ENCODE measurements at places on chromosomes 16 and 17.

DNA sequence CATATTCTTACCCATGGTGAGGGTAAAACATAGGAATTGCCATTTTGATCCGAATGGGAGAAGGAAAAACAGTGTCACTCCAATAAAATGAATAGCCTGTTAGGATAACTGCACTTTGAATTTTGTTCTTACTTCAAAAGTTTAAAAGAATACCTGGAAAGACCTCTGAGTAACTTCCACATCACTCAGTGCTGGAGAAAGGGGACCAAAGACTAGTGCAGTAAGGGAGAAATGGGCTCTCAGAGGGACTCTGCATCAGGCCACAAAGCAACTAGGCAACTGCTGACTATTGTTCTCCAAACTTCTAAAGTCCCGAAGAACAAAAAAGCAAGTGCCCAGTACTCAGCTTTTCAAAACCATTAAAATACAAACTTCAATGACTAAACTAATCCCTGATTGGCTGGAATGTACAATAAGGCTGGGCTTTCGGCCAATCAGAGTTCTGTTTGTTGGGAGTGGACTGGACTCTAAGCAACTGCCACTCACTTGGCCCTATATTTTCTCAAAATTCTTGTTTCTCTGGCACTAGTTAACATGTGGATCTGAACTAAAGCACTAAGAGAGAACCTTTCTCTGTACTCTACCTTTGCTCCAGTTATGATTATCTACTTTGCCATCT is 6.2 kb downstream of the DNAJC7 start:
- peak; percentile 64 for DNase-seq

DNA sequence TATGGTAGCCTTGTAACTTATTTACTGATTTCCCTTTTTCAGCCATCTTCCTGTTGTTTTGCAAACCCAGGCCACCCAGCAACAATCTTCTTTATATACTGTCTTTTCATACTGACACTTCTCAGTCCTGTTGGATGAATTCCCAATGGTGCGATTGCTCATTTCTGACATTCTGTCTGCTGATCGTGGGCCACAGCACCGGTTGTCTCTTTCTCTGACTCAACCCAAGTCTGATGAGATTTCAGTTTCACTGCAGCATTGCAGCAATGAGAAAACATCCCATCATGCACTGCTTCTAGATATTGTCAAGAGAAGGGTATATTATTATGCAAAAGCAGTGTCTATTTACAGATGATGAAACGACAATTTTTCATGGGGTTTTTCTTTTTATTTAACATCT is 349.2 kb upstream of the HSBP1 start:
- DNase-seq, result no peak

DNA sequence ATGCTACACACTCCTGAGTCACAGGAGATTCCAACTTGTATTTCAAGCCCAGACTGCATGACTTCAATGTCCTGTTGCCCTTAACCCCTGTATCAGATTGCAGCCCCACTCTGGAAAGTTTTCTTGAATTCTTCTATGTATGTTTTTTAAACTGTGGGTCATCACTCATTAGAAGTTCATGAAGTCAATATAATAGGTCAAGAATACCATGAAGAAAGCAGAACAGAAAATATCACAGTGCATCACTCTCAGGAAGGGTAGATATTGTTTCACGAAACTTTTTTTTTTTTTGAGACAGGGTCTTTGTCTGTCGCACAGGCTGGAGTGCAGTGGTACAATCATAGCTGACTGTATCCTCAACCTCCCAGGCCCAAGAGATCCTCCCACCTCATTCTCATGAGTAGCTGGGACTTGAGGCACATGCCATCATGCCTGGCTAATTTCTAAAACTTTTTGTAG is 20.5 kb downstream of the PRKCB start:
- no peak for DNase-seq

DNA sequence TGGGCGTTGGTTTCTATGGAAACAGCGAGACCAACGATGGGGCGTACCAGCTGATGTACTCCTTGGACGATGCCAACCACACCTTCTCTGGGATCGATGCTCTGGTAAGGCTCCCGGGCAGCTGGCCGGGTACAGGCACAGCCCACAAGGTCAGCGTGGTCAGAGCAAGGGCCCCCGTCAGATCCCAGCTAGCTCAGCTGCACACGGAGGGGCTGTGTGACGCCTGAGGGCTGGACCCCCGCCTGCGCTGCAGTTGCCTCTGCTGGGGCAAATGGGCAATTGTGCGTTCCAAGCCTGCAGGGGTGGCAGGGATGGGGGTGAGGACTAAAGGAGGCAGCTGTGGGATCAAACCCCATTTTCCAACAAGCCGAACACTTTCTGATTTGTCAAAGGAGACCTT is 17.5 kb downstream of the TTYH2 start:
- DNase-seq, result no peak

DNA sequence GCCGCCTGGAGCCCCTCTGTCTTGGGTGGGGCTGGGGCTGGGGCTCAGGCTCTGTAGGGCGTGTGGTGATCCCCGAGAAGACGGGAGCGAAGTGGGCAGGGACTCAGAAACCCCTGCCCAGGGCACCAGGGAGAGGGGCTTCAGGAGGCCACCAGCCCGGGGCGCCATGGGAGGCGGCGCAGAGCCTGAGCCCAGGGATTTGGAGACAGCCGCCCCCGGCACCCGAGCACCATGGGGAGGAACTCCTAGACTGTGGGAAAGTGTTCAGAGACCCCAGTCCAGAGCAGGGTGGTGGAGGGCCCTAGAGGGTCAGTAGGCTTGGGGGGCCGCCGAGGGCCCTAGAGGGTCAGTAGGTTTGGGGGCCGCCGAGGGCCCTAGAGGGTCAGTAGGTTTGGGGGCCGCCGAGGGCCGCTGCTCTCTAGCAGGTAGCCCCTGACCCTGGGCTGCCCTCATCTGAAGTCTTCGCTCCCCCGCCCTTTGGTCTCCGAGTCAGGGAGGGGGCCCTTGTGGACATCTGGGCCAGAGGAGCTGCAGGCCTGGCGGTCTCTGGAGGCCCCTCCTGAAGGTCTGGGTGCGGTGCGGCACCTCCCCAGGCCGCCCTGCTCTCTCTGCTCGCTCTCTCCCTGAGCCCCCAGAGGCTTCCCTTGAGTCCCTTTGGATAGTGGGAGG is 734 bp downstream of the ARHGDIG start:
- DNase-seq, result no peak

GRCh38 chr16:50652836-50653425 is 28.2 kb downstream of the SNX20 start:
- DNase-seq, result peak; percentile 51

DNA sequence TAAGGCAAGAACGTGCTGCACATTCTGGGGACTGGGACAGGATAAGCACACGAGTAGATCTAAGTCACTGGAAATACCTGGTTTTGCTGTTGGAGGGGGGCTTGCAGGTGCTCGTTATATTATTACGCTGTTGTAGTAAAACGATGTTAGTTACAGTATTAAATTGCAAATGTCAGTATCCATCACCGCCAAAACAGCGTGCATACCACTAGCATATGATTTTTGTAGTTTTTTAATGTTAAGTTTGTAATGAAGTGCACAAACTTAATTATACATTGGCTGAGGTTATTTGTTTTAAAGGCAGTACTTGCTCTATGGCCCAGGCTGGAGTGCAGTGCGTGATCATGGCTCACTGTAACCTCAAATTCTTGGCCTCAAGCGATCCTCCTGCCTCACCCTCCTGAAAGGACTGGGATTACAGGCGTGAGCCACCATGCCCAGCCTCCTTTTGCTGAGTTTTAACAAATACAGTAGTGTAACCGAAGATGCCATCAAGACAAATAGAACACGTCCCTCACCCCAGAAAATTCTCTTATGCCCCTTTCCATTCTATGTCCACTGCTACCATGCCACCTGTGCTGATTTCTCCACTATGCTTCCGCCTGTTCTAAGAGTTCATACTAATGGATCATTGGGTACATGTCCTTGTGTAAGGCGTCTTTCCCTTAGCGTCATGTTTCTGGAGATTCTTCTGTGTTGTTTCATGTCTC is 20.7 kb upstream of the CSNK1D start:
- no peak for DNase-seq

GRCh38 chr16:675884-676564 is 553 bp downstream of the RHBDL1 start:
- DNase-seq, result no peak

- DNase-seq, result no peak
These were observed 4.0 kb downstream of the RNF222 start for GRCh38 chr17:8393470-8394231.

- no peak for DNase-seq
These were observed 451.9 kb downstream of the SLC39A11 start for GRCh38 chr17:72640415-72641165.

- no peak for DNase-seq
These were observed 17.1 kb downstream of the MRTFB start for GRCh38 chr16:14088155-14088753.

DNA sequence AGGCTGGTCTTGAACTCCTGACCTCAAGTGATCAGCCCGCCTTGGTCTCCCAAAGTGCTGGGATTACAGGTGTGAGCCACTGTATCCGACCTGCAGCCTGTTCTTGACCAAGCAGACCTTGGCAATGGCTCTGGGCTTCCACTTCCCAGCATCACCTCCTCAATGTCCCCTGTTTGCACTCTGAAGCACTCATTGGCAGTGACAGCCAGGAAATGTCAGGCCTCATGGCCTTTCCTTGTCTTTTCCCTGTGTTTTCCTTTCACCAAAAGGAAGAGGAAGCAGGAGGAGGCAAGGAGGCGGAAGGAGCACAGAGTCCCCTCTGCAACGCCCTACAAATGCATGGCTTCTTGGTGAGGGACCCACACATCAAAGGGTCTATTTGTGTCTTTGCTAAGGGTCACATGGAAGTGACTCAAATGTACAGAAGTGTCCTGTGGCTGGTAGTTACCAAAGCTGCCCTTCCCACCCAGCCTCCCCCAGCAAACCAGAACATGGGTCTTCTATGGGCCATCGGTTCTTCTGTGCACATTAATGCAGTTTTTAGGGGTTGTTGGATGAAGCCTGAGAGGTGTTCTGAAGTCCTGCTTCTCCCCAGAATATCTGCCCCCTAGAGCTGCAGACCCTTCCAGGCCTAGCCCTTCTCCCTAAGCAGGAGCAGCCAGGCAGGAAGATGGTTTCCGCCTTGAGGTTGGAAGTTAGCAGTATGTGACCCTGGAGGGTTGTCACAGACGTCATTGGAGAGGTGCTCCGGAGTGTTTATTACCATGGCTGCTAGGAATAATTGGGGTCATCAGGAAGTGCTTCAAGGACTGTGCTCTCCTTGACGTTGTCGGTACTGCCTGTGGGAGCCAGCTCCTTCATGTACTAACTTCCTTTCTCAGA is 60.8 kb downstream of the WIPI1 start:
- DNase-seq, result no peak

- peak; percentile 38 for DNase-seq
These were observed 2.2 kb downstream of the SERPINF2 start for GRCh38 chr17:1744551-1745512.

DNA sequence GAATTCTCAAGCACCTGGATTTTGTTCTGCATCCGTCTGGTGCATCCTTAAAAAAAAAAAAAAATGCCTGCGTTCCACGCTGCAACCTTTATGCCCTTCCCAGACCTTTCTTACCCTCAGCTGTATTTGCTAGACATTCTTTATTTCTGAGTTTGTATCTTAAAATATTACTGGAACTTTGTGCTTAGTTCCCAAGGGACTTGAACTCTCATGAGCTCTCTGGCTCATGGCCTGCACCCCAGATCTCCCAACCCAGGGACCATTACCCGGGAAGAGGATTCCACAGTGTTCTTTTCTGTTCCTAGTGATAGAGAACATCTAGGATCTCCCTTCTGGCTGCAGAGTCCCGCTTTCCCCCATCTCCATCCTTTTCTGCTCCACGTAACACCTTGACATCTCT is 28.9 kb upstream of the CLEC18A start:
- no peak for DNase-seq

- no peak for DNase-seq
These were observed 5.9 kb downstream of the KRT17 start for GRCh38 chr17:41618341-41619035.

Measured in SK-N-SH (cell line).